ENCODE measurements at places on chromosomes 3 and 15.

DNA sequence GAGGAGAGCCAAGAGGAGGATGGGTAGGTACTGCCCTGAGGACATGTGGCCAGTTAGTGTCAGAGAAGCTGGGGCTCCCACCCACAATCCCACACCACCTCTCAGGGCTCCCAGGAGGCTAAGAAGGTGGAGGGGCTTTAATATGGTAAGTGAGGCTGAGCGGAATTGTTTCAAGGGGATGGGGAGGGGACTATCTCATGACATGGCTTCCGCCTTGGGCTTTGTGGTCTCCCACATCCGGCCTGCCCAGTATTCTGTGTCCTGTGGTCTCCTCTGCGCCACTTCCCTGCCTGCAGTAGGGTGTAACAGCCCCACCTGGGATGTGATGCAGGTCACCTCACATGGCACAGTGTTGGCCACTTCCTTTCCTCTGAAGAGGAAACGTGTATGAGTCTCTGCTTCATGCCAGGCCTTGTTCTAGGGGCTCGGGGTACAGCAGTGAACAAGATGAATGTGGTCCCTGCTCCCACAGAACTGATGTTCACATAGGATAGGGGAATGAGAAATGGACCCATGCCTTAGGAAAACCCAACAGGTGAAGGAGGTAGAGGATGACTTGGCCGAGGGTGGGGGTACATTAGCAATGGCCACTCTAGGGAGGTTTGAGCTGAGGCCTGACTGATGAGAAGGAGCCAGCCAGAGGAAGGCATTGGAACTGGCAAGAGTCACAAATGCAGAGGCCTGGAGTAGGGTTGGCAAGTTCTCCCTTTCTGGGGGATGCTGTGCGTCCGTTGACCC, 3.2 kb downstream of the NEIL1 start:
- peak; percentile 83 for DNase-seq
- peaks cover 4% of the 10 kb centered on the region for H3K27me3 ChIP-seq
- peak overlapping the region; percentile 22 for H3K4me3 ChIP-seq
- peaks cover 30% of the 10 kb centered on the region for H3K4me1 ChIP-seq
- peaks cover 32% of the 10 kb centered on the region for H3K36me3 ChIP-seq

DNA sequence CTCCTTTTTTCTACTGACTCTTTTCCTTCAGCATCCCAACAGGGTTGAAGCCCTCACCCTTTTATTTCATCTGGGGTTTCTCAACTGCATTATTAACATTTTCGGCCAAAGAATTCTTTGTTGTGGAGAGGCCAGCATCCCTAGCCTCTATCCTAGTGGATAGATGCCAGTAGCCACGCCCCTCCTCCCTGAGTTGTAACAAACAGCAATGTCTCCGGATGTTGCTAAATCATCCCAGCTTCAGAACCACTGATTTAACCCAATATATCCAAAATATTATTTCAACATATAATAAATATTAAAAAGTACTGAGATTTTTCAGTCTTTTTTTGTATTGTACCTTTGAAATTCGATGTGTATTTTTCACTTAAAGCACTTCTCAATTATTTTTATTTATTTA, 2.0 kb upstream of the RNF111 start:
- DNase-seq = no peak
- H3K27me3 ChIP-seq = no peaks in the 10 kb centered on the region
- H3K4me3 ChIP-seq = no peak overlapping the region
- peaks cover 36% of the 10 kb centered on the region for H3K4me1 ChIP-seq
- H3K27ac ChIP-seq = no peak overlapping the region

GRCh38 chr3:175941352-175941751, 1082.2 kb downstream of the NAALADL2 start:
- DNase-seq = no peak
- no peaks in the 10 kb centered on the region for H3K36me3 ChIP-seq
- no peaks in the 10 kb centered on the region for H3K4me1 ChIP-seq
- no peak overlapping the region for H3K27ac ChIP-seq
- no peaks in the 10 kb centered on the region for H3K27me3 ChIP-seq
- H3K4me3 ChIP-seq = no peak overlapping the region

DNA sequence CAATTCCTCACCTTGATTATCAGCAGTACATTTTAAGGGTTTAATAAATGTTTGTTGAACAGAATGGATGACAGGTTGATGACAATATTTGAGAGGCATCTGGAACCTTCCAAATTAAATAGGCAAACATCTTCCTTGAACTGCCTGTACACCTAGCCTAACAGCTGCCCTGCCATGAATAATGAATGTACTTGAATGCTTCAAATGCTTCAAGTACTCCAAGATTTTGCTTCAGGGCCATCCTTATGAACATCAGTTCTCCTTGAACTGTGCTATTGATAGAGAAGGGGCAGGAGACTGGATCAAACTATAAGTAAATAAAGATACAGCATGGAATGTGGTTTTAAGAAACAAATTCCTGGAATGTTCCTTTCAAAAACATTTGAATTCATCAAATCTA, 136.8 kb downstream of the CHST2 start:
- no peak overlapping the region for H3K4me3 ChIP-seq
- DNase-seq = no peak
- no peak overlapping the region for H3K27ac ChIP-seq
- no peaks in the 10 kb centered on the region for H3K27me3 ChIP-seq
- H3K36me3 ChIP-seq = no peaks in the 10 kb centered on the region

- peaks cover 29% of the 10 kb centered on the region for H3K4me1 ChIP-seq
- H3K27ac ChIP-seq = no peak overlapping the region
- H3K27me3 ChIP-seq = no peaks in the 10 kb centered on the region
- no peak for DNase-seq
Measured at GRCh38 chr3:125110876-125111480, 55.2 kb upstream of the HEG1 start.

GRCh38 chr3:72896996-72897757, 9.3 kb downstream of the GXYLT2 start:
- no peaks in the 10 kb centered on the region for H3K4me1 ChIP-seq
- no peak for DNase-seq
- H3K36me3 ChIP-seq = no peaks in the 10 kb centered on the region
- H3K27me3 ChIP-seq = peaks cover 30% of the 10 kb centered on the region
- no peak overlapping the region for H3K27ac ChIP-seq

DNA sequence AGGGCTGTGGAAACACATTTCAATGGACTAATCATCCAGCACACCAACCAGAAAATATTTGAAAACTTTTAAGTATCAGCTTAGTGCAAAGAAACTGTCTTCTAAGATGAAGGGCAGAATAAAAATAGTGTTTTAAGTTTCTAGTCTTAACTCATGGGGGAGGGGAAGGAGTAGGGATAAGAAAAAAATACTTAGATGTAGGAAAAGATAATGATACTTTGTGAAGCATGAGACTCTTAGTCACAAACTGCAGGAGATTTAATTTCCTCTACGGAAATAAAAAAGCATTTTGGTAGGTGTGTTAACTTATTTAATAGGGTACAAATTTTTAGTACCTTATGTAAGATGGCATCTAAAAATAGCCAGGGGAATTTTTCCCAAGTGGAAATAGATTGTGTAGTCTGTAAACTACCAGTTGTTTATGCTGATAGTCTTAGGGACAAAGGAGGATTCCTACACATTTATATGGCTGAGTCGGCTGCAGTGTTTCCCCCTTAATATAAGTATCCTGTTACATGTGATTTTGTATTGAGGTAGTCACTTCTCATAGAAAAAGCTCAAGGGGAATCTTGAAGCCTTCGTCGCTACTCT, 78.2 kb upstream of the GBE1 start:
- H3K4me1 ChIP-seq = no peaks in the 10 kb centered on the region
- H3K27ac ChIP-seq = no peak overlapping the region
- peaks cover 9% of the 10 kb centered on the region for H3K27me3 ChIP-seq
- DNase-seq = no peak
- H3K36me3 ChIP-seq = no peaks in the 10 kb centered on the region

GRCh38 chr3:184639351-184639750, 72.5 kb downstream of the MAGEF1 start:
- no peaks in the 10 kb centered on the region for H3K36me3 ChIP-seq
- no peak for DNase-seq
- no peak overlapping the region for H3K4me3 ChIP-seq
- H3K27me3 ChIP-seq = no peaks in the 10 kb centered on the region

- H3K36me3 ChIP-seq = no peaks in the 10 kb centered on the region
- H3K27me3 ChIP-seq = no peaks in the 10 kb centered on the region
- no peak for DNase-seq
Measured at GRCh38 chr3:81045976-81046375, 715.5 kb downstream of the GBE1 start.

GRCh38 chr3:155631323-155632019, 113.4 kb downstream of the PLCH1 start:
- no peak for DNase-seq
- no peaks in the 10 kb centered on the region for H3K36me3 ChIP-seq
- H3K27me3 ChIP-seq = peaks cover 4% of the 10 kb centered on the region
- no peaks in the 10 kb centered on the region for H3K4me1 ChIP-seq

- peaks cover 8% of the 10 kb centered on the region for H3K4me1 ChIP-seq
- H3K36me3 ChIP-seq = peaks cover 28% of the 10 kb centered on the region
- H3K27ac ChIP-seq = peak overlapping the region; percentile 21
- no peak for DNase-seq
- H3K4me3 ChIP-seq = no peak overlapping the region
Measured at GRCh38 chr15:78018946-78019644, 58.4 kb downstream of the TBC1D2B start.

DNA sequence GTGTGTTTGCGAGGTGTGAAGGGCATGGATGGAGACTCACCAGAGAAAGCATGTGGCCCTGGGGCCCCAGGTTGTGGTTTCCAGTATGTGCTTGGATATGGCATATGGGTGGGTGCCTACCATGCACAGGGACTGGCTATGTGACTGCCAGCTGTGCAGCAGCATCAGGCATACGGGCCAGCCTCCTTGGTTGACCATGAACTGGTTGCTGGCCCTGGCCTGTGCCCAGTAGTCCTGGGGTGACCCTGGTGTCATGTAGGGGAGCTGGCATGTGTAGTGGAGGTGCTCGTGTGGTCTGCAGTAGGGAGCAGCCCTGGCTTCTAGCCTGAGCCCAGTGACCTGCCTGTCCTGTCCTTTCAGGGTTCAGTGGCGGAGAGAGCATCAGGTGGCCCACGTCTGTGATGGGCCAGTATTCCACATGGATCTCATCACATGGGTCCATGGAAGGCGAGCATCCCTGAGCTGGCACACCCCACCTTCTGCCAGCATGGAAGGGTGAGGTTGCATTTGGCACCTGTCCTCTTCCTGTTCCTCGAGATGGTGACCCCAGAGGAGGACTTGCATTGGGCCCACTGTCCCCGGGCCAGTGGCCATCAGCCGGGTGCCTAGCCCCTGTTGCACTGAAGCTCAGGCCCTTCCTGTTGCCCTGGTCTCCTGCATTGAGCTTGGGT, 228.9 kb downstream of the SNRPN start:
- H3K4me3 ChIP-seq = no peak overlapping the region
- DNase-seq = no peak
- no peak overlapping the region for H3K27ac ChIP-seq

- no peak for DNase-seq
- no peaks in the 10 kb centered on the region for H3K36me3 ChIP-seq
- H3K27me3 ChIP-seq = peaks cover 18% of the 10 kb centered on the region
- H3K27ac ChIP-seq = no peak overlapping the region
Measured at GRCh38 chr3:46471371-46471914, 6.7 kb upstream of the LTF start.

GRCh38 chr3:51815614-51816013, 36.6 kb upstream of the IQCF6 start:
- no peak for DNase-seq
- H3K27me3 ChIP-seq = peaks cover 15% of the 10 kb centered on the region
- H3K4me1 ChIP-seq = no peaks in the 10 kb centered on the region
- H3K27ac ChIP-seq = no peak overlapping the region

DNA sequence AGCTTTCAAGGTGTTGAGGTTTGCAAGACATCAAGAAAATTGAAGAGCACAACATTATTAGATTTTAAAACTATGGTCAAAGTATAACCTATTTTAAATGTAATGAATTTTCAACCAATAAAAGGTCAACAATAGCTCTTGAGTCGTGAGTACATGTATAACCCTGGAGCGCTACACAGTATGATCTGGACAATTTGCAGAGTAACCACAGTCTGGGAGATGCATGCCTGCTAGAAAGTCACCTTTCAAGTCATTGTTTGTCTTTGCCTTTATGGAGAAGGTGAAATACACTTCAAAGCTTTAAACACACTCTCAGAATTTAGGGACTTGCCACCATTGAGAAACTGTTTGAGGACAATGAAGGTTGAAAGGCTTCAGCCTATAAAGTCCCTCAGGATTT, 112.6 kb upstream of the ALCAM start:
- H3K27me3 ChIP-seq = peaks cover 4% of the 10 kb centered on the region
- H3K4me3 ChIP-seq = no peak overlapping the region
- no peak for DNase-seq
- no peaks in the 10 kb centered on the region for H3K4me1 ChIP-seq
- no peak overlapping the region for H3K27ac ChIP-seq

- H3K27ac ChIP-seq = no peak overlapping the region
- DNase-seq = no peak
- H3K27me3 ChIP-seq = no peaks in the 10 kb centered on the region
- no peaks in the 10 kb centered on the region for H3K36me3 ChIP-seq
Measured at GRCh38 chr3:177932346-177932745, 603.9 kb upstream of the KCNMB2 start.

- no peak overlapping the region for H3K27ac ChIP-seq
- H3K4me1 ChIP-seq = no peaks in the 10 kb centered on the region
- H3K27me3 ChIP-seq = peaks cover 8% of the 10 kb centered on the region
- H3K4me3 ChIP-seq = no peak overlapping the region
Measured at GRCh38 chr15:93469994-93470393, 381.0 kb upstream of the RGMA start.

DNA sequence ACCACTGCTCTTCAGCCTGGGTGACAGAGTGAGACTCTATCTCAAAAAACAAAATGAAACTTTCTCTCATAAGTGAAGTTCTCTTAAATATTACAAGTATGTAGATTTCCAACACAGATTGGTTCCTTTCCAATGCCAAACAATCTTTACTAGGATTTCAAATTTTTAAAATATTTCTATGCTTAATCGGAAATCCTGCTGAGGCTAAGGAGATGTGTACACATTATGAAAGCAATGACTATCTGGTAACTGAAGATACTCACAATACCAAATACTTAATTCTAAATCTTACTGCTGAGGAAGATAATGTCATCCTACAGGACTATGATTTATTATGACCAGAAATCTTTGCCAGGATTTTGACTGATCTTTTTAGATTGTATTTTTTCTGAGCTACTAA, 255.6 kb upstream of the ZNF717 start:
- H3K4me3 ChIP-seq = no peak overlapping the region
- no peaks in the 10 kb centered on the region for H3K27me3 ChIP-seq
- H3K27ac ChIP-seq = no peak overlapping the region
- H3K36me3 ChIP-seq = no peaks in the 10 kb centered on the region
- no peak for DNase-seq
- no peaks in the 10 kb centered on the region for H3K4me1 ChIP-seq

DNA sequence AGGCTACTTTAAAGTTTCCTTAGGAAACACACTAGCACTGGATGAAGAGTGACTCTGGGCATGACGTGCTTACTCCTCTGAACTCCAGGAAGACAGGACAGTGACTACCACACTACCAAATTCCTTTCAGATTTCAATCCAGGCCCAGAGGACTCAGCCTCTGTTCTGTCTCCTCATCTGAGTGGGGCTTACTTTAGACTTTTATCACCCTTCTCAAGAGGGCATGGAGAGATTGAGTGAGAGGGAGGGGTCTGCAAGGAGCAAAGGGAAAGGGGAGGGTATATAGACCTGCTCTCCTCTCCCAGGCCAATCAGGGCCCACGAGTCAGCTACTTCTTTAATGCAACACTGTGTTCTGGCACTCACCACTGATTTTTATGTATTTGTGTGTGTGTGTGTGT, 29.4 kb upstream of the RSL24D1 start:
- H3K27me3 ChIP-seq = no peaks in the 10 kb centered on the region
- no peak for DNase-seq
- H3K4me3 ChIP-seq = no peak overlapping the region

GRCh38 chr3:126851934-126852333, 131.0 kb upstream of the PLXNA1 start:
- H3K36me3 ChIP-seq = peaks cover 4% of the 10 kb centered on the region
- H3K4me3 ChIP-seq = no peak overlapping the region
- no peaks in the 10 kb centered on the region for H3K4me1 ChIP-seq
